GM04504 (cell line): ENCODE measurements at places on chromosomes 3 and 15.

DNA sequence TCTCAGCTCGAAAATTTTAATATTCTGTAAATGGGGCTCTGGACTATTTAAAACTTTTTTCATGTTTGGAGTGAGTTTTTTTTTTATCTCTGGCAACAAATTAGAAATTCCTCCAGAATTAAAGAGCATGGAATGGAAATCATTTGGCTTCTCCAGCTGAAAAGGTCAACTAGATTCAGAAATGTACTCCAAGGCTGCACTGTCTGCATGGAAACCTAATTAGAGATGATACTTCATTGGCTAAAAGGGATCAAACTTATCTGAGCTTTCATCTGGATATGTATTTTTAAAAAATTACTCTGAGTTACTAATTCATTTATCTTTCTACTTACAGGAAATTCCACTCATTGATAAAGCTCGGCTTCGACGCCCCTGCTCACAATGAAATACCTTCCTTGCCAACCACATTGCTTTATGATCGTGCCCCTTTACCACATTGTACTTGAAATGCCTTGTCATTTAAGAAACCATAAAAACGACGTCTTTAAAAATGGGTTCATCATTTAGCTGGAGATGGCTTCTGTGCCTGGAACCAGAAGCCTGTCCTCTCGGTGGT, 285.5 kb upstream of the ICE2 start:
- no peak for DNase-seq

- no peak for DNase-seq
Observed at GRCh38 chr15:60908888-60909287, 320.2 kb downstream of the RORA start.

DNA sequence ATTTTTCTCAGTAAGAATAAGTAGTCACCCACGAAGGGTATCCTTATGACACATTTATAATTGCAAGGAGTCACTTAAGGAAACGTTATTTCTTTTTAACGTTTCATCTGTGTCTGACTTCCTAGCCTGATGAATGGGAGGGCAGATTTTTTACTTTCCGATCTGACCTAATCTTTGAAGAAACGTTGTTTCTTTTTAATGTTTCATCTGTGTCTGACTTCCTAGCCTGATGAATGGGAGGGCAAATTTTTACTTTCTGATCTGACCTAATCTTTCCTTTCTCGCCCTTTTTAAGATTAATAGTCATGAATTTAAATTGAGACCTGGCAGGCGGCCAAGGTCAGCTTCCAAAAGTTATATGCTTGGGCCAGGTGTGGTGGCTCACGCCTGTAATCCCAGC, 3.0 kb upstream of the KLHL6 start:
- DNase-seq, result no peak

GRCh38 chr3:148903022-148903442, 37.9 kb downstream of the CPA3 start:
- peak; percentile 28 for DNase-seq

- no peak for DNase-seq
Observed at GRCh38 chr3:122974764-122975162, 52.8 kb downstream of the SEMA5B start.

GRCh38 chr3:46496746-46497555, 825 bp upstream of the RTP3 start:
- no peak for DNase-seq

GRCh38 chr3:43796041-43796596, 105.4 kb downstream of the ABHD5 start:
- no peak for DNase-seq

GRCh38 chr3:128875556-128876120, 3.8 kb upstream of the ACAD9 start:
- no peak for DNase-seq

GRCh38 chr15:58475573-58476524, 44.1 kb downstream of the LIPC start:
- DNase-seq, result peak; percentile 50

GRCh38 chr3:36557708-36558421, 177.6 kb downstream of the STAC start:
- no peak for DNase-seq

DNA sequence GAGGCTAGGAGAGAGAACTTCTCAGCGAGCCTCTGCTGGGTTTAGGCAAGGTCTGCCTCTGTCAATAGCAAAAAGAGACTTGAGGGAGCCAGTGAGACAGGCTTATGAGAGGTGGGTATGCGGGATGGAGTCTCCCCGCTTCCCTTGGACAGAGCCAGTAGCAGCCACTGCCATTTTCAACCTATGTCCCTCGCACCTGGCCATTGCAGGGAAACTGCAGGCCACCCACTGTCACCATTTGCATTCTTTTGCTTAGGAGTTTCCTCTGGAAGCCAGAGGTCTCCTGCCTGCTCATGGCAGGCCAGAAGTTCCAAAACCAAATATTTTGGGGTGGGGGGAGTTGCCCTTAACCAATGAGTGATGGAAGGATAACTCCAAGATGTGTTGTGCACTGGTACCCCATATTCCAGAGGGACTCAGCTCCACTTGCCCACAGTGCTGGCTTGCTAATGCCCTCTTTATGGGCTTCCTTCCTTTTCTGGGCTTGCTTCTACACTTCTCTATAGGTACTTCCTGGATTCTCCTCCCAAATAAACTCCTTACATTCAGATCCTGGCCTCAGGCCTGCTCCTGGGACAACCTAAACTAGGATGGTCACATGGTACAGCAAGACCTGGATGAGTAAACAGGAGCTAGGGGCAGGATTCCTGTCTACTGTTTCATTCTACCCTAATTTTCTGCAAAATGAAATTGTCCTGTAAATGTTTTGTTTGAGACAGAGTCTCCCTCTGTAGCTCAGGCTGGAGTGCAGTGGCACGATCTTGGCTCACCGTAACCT, 108.9 kb upstream of the PROK2 start:
- no peak for DNase-seq

DNA sequence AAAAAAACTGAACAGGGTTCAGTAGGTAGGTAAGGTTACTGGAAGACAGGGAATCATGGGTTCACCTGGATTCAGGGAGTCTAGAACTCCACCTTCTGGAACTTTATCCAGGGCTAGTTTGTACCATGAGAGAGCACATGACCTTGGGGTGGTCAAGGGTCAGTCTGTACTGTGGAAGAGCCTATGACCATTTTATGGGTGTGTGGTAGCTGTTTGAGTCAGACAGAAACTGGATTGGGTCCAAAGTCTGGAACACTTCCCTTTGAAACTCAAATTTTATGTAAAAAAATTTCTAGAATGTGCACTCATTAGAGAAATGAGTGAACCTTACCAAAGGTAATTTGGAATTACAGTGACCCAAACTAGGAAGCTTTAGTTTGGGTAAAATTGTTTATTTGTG, 486.0 kb upstream of the AGTR1 start:
- peak; percentile 16 for DNase-seq
